ENCODE measurements at places on chromosomes 1 and 21. TPM values are rescaled to one million over a fixed set of nuclear protein-coding genes. Genes with fewer than 3 reads are reported as not detected.

DNA sequence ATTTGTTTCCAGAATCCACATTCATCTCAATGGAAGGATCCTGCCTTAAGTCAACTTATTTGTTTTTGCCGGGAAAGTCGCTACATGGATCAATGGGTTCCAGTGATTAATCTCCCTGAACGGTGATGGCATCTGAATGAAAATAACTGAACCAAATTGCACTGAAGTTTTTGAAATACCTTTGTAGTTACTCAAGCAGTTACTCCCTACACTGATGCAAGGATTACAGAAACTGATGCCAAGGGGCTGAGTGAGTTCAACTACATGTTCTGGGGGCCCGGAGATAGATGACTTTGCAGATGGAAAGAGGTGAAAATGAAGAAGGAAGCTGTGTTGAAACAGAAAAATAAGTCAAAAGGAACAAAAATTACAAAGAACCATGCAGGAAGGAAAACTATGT, 2.6 kb downstream of the GADD45A start:
- DNase-seq = no peak

Gene RHEX
- not detected for total RNA-seq

- DNase-seq = no peak
Measured at GRCh38 chr1:171922999-171923398, 81.7 kb downstream of the DNM3 start.

Gene GPA33
- 0.45 TPM for total RNA-seq

Gene KCNJ9
- not detected for total RNA-seq

- no peak for DNase-seq
Measured at GRCh38 chr1:43009274-43009673, 50.6 kb upstream of the SLC2A1 start.

Gene PHGDH
- 65.5 TPM for total RNA-seq

DNA sequence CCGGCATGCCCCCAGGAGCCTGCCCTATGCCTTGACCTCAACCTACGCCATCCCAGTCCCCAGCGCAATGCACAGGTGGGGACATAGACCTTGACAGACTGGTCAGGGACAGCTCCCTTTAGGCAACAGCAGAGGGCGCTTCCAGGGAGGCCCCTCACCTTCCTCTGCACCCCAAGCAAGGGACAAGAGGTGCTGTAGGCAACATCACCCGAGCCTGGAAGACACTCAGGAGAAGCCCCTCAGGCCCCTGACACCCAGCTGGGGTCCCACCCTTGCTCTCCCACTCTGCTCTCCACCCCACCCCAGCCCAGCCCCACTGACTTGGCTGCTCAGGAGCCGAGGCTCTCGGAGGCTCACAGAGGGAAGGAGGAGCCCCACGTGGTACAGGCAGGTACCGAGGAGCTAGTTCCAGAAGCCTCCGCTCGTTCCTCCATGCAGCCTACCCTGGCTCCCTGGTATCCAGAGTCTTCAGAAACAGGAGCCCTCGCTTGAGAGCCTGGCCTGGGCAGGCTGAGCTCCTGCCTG, 2.4 kb upstream of the WNT3A start:
- no peak for DNase-seq

DNA sequence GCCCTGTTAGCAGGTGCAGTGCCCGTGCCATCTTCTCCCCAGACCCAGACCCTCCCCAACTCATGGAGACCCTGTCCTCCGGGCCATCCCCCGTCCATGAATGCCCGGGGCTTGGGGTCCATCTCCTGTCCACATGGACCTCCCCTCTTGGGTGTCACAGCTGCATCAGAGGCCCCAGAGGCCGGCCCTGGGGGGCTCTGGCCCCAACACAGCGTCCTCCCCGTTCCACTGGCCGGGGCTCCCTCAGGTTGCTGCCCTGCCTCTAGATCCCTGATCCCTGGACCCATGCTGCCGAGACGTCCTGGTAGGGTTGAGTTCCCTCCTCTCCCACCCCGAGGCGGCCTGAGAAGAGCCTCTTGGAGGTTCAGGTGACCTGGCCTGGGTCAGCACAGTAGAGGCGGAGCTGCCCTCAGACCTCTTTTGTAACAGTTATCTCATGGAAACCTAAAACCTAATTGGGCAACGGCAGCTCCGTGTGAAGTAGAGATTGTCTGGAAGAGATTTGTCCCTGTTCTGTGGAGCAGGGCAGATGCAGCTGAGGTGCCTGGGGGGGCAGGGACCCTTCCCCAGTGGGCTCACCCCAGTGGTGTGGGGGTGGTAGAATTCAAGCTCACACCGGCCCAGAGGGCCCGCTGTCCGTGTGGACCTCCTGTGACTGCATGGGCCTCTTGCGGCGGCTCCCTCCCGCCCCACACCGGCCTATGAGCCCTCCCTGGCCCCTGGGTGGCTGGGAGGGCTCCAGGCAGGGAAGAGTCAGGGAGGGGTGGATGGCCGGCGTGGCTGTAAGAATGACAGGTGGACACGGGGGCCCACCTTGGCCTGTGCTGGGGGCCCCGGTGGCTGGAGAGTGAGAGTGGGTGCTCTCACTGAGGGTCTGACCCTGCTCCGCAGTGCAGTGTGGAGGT, 56.1 kb downstream of the SKI start:
- DNase-seq = no peak
